ENCODE measurements at places on chromosomes 16 and 17.

DNA sequence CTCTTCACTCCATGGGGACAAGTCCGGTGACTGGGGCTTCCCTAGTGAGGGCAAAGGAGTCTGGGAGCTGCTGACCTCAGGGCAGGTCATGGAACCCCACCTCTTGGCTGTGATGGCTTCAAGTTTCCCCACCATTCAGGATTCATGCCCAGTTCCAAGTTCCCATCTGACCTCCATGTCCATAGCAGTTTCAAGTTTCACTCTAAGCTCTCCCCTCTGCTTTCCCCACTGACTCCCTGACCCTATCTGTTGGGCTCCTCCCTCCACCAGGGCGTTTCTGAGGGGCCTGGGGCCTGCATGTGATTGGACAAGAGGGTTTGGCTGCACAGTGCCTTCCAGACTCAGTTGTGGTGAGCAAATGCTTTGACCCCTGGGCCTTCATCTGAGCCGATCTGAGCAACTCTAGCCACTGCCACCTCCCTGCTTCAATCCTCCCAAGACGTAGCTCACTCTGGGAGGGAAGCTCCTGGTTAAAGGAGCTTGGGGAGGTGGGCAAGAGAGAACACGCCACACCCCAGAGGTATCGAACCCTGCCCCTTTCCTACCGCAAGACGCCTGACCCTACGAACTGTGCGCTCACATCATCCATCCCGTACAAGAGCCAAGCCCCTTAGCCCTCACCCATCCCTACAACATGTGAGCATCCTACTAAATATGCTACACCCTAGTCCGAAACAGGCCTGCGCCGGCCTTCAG is 8.3 kb downstream of the ZNF629 start:
- peak; percentile 38 for DNase-seq

DNA sequence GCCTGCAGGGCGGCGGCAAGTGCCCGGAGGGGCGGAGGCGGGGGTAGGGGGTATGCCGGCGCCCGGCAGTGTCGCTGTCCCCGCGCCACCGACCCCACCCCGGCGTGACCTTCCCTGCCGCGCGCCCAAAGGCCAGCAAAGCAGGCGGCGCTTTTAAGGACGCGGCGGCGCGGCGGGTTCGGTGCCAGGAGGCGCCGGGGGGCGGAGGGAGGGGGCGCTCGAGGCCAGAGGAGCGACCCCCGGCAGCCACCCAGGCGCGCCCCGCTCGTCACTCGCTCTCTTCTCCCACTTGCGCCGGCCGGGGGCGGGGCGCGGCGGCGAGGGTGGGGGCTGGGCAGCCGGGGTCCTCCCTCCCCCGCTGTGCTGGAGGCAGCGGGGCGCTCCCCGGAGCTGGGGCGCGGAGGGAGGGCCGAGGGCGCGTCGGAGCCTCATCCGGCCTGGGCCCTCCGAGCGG is 8.6 kb upstream of the BAHCC1 start:
- no peak for DNase-seq

GRCh38 chr17:65171752-65172151 is 34.6 kb downstream of the RGS9 start:
- peak; percentile 85 for DNase-seq

- DNase-seq, result peak; percentile 62
Observed at GRCh38 chr17:15341385-15341849, at the start of gene TEKT3. Gene TEKT3 (minus strand): TSS chr17:15341597. CDS start chr17:15331585, 10,012 bp downstream.

GRCh38 chr17:79036596-79036995 is 12.6 kb downstream of the C1QTNF1 start:
- DNase-seq, result no peak

GRCh38 chr16:70777973-70778406 is 23.0 kb downstream of the VAC14 start:
- DNase-seq, result no peak

GRCh38 chr17:55266958-55267688 is 2.4 kb downstream of the HLF start:
- no peak for DNase-seq

DNA sequence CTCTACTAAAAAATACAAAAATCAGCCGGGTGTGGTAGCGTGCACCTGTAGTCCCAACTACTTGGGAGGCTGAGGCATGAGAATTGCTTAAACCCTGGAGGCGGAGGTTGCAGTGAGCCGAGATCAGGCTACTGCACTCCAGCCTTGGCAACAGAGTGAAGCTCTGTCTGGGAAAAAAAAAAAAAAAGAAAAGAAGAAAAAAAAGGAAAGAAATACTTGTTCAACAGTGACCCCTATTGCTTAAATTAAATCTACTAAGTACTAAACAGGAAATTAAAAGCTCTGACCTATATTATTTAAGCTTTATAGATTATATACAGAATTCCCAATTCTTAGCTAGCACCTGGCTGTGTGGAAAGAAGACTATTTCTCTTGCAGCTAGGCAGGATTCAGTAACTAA is 48.9 kb downstream of the FBXL20 start:
- DNase-seq, result peak; percentile 73

- DNase-seq, result no peak
Observed at GRCh38 chr17:78504156-78504925, 72.9 kb downstream of the DNAH17 start.

- no peak for DNase-seq
Observed at GRCh38 chr17:70661342-70662222, 492.2 kb downstream of the KCNJ2 start.

GRCh38 chr17:77848257-77848656 is 110.2 kb upstream of the TNRC6C start:
- no peak for DNase-seq

DNA sequence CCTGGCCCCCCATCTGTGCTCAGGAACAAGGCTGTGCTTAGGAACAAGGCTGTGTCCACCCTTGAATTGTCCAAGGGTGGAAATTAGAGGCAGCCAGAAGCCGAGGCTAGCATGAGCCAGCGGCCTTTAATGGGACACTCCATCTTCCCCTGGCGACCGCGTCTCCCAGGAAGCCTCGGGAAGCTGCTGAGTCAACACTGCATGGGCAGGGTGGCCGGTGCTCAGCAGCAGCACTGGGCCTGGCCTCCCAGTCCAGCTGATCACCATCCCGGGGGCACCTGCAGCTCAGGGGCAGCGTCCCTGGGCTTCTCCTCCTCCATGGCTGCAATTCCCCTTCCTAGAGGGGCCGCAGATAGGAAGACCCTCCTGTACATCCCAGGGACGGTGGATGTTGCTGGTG is 180.8 kb downstream of the ENGASE start:
- DNase-seq, result no peak

GRCh38 chr17:67520916-67521774 is 144.1 kb downstream of the PITPNC1 start:
- no peak for DNase-seq

DNA sequence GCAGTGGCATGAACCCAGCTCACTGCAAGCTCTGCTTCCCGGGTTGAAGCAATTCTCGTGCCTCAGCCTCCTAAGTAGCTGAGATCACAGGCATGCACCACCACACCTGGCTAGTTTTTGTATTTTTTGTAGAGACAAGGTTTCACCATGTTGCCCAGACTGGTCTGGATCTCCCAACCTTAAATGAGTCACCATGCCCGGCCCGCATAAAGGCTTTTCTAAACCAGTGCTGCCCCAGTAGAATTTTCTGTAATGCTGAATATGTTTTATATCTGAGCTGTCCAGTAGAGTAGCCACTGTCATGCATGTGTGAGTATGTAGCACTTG is 36.9 kb upstream of the WSB1 start:
- no peak for DNase-seq

DNA sequence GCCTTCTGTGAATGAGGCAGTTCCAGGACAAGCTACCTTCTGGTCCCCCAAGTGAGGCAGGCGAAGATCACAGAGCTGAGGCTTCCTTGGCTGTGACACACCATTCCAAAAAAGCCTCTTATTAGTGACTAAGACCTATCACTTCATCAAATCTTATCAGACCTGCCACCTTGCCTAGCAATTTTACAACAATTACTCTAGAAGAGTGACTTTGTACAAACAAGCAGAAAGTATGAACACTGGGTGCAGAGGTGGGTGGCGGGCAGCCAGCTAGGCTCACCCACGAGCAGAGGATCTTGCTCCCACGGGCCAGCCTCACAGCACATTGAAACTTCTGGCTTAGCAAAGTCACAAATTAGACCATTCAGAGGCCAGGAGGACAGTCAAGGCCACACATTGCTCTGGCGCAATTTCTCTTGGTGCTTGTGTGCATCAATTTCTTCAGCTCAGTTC is 2.2 kb upstream of the ICAM2 start:
- peak; percentile 66 for DNase-seq

DNA sequence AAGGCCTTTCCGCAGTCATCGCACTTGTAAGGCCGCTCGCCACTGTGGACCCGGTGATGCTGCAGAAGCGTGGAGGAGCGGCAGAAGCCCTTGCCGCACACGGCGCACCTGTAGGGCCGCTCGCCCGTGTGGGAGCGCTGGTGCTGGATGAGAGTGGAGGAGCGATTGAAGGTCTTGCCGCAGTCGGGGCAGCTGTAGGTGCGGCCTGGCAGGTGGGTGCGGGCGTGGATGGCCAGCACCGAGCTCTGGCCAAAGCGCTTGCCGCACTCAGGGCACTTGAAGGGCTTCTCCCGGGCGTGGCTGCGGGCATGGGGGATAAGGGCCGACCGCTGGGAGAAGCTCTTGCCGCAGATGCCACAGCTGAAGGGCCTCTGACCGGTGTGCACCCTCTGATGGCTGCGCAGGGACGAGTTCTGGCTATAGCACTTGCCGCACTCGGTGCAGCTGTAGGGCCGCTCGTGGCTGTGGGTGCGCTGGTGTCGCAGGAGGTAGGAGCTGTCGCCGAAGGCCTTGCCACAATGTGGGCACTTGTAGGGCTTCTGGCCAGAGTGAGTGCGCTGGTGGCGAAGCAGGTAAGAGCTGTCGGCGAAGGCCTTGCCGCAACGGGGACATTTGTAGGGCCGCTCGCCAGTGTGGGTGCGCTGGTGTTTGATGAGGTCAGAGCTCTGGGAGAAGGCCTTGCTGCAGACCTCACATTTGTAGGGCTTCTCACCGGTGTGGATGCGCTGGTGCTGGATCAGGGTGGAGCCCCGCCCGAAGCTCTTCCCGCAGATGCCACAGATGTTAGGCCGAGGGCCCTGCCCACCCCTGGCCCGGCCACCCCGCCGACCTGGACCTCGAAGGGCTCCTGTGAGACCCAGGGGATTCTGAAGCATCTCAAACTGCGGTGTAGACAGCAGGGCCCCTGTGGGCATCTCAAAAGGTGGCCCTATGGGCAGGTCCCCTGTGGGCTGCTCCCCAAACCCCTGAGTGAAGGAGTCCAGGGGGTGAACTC is 1.5 kb downstream of the ZNF768 start:
- DNase-seq, result no peak

DNA sequence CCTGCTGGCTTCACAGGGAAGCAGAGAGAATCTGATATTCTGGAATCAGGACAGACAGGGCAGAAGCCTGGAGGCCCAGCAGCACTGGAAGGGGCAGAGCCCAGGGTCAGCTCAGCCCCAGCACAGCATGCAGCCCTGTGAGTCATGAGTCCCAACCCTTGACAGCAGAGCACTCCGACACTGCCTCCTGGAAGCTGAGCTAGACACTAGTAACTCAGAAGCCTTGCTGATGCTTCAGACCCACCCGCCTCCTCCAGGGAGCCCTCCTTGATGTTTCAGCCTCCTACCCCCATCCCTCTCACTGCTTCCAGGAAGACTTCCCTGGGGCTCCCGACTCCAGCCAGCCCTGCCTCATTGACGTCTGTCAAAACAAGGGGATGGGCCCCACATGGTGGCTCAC is 6.9 kb downstream of the CAMKK1 start:
- DNase-seq, result no peak

DNA sequence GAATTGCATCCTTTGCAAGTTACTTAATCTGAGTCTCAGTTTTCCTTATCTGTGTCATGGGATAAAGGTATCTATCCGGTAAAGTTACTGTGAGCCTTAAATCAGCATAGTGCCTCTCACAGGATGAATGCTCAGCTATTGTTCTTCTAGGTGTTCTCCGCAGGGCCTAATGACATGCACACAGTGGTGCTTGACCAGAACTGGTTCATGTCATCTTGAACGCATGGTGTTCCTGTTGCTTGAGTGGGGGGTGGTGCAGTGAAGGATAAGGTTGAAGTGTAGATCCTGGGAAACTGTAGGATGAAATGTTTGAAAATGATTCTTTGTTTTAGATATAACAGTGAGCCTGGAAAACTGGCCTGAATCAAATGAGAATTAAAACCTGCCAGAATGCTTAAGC is 4.0 kb downstream of the KRT40 start:
- no peak for DNase-seq

- no peak for DNase-seq
Observed at GRCh38 chr16:23857256-23857880, 21.6 kb downstream of the PRKCB start.

- DNase-seq, result no peak
Observed at GRCh38 chr17:17024778-17025300, 17.4 kb upstream of the MPRIP start.

DNA sequence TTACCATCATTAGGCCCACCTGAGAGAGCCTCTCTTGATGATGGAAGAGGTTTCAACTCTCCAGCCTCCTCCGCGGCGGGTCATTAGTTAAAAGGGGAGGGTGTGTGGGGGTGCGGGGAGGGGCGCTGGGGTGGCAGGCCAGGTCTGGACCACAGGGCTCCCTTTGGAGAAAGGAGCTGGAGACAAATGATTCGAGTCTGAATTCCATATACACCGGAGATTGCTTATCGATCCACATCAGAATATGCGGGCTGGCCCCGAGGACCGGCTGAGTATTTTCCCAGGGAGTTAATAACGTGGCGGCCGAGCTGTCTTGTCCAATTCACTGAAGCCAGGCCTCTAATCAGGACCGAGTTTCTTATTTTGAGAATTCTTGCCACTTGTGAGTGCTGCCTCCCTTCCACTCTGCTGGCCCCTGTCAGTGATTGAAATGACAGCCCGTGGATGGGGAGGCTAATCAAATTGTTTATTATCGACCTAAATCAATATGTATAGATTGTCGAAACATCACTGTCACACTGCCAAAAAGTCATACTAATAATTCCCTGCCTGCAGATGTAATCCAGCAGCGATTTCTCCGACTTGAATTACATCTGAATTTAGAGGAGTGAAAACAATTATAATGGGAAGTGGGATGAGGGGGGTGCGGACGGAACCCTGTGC is 202.7 kb downstream of the SALL1 start:
- DNase-seq, result no peak

DNA sequence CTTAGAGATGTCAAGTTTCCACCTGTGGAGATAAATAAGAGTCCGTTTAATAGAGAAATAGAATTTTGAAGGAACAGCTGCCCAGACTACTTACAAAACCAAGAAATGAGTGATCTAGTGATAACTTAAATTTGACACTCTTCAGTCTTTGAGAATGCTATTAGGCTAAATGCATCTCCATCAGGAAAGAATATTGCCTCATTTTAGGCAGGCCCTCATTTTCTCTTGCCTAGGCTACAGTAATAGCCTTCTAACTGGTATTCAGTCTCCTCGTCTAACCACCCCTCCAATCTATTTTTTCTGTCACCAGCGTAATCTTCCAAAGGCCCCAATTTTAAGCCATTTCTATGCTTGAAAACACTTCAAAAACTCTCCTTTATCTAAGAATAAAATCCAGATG is 537.8 kb upstream of the CA10 start:
- no peak for DNase-seq

GRCh38 chr16:87653234-87653633 is 50.9 kb downstream of the JPH3 start:
- DNase-seq, result peak; percentile 38

GRCh38 chr17:44222112-44222869 is 2.8 kb upstream of the UBTF start:
- DNase-seq, result peak; percentile 92

All from hematopoietic multipotent progenitor cell treated with erythropoietin and hydrocortisone succinate and interleukin-3 and kit ligand, for 4 days (in vitro differentiated cells).